ENCODE measurements at places on chromosomes 11 and 22.

- DNase-seq: no peak
These were observed 3.5 kb downstream of the IGF2 start for GRCh38 chr11:2135648-2136201.

- no peak for DNase-seq
These were observed 564.7 kb downstream of the KCNA4 start for GRCh38 chr11:29452146-29452545.

- DNase-seq: no peak
These were observed 65.7 kb downstream of the NECTIN1 start for GRCh38 chr11:119663279-119663678.

GRCh38 chr22:43567691-43568324 is 156.0 kb downstream of the MPPED1 start:
- no peak for DNase-seq

GRCh38 chr22:17638182-17638431 is 450 bp upstream of the BCL2L13 start:
- DNase-seq: no peak

GRCh38 chr11:33893711-33894397 is 2.0 kb upstream of the LMO2 start:
- no peak for DNase-seq

DNA sequence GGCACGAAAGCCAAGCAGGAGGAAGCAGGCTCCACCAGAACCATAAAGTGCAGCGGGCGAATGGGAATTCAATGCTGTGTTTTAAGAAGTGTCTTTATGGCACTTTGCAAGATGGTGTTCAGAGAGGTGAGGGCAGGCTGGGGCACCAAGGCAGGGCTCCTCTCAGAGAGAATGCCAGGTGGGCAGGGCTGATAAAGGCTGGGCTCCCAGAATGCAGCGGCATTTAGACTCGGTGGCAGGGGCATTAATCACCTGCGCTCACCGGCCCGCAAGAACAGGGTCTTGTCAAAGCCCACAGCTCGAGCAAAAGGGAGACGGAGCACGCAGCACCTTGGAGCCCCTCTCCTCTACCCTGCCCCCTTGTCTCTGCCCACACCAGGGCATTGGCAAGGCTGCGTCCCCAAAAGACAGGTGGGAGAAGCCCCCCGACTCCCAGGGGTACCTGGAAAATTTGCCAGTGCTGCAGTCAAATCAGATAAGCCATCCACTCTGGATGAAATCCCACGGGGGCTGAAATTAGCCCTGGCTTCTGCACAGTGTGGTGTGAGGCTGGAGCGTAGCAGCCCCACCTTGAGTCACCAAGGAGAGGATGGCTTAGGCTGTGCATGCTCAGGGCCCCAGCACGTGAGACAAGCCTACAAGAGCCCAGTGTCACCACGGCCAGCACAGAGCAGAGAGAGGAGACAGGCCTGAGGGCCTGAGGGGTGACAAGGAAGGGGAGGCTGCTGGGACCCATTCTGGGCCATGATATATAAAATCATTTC is 8.1 kb downstream of the MACROD1 start:
- no peak for DNase-seq

DNA sequence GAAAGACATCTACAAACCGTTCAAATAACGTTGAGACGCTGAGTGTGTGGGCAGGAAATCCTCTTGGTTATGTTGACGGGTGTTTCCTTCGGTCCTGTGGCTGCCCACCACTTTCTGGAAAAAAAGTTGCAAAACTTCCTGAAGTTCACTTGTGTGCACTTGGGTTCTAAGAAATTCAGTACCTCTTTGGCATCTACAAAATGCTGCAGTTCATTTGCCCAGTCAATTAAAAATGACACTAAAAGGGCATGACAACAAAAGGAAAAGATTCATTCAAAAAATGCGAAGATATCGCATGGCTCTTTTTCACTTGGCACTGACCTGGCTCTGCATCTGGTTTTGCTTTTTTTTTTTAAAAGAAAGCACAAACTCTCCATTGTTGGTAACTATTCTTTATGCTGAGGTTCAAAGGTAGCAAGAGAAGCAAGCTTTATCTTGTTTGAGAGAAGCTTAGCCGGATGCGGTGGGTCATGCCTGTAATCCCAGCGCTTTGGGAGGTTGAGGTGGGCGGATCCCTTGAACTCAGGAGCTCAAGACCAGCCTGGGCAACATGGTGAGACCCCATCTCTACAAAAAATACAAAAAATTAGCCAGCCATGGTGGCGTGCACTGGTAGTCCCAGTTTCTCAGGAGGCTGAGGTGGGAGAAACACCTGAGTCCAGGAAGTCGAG is 10.6 kb upstream of the XBP1 start:
- no peak for DNase-seq

DNA sequence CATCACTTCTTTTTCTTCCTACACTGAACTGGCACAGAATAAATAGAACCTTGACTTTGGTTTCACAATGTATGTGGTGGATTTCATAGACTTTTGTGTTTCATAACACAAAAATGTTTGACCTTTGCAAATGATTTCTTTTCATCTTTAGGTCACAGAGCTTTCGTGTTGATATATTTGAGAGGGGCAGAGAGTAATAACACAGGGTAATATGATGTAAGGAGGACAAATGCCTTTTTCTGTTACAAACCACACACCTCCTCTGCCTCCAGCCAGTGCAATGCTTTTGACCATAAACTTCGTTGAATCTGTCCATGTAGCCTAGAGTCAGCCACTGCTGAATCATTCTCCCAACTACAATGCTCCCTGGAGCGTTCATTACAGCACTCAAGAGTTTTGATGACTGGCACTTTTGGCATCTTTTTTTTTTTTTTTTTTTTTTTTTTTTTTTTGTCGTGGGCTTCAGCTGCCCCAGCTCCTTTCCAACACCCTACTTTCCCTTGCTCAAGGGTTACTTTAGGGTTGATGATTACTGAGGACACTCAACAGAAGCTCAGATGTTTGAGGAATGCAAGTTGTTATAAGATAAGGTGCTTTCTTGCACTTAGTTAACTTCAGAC is 11.4 kb upstream of the CAT start:
- no peak for DNase-seq

DNA sequence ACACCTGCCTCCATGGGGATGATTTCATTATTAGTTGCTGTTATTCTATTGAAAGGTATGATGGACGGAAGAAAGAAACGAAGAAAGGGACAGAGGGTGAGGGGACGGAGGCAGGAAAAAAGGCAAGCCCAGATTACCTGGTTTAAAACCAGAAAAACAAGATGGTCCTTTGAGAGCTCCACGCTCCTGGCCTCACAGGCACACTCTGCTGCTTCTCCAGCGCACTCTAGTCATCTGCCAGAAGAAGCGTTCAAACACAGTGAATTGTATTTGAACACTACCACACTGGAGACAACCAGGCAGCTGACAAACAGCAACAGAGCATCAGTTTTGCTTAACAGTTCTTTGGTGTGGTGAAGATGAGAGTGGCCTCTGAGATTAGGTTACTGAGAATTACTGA is 216.9 kb downstream of the CADM1 start:
- no peak for DNase-seq

GRCh38 chr22:47154621-47155081 is 392.2 kb downstream of the TBC1D22A start:
- no peak for DNase-seq

GRCh38 chr11:43130616-43131015 is 181.2 kb upstream of the API5 start:
- no peak for DNase-seq

- DNase-seq: no peak
These were observed 6.0 kb upstream of the TUBA8 start for GRCh38 chr22:18104566-18104965.

- DNase-seq: no peak
These were observed 6.1 kb upstream of the UPB1 start for GRCh38 chr22:24489011-24489410.

DNA sequence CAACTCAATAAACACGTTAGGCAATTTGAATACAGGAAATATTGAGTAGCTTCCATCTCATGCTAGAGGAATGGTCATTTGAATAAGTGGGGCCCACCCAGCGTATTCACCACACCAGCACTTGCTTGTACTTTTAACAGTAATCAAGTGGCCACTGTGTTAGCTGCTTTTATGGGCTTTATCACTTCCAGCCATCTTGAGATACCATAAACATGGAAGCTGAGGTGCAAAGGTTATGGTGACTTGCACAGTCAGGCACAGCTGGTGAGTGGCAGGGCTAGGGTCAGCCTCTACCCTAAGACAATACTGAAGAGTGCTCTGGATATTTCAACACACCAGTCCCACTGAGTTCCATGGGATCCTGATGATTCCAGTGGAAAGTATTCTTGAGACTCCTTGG is 6.7 kb downstream of the JOSD1 start:
- DNase-seq: no peak
